NCI-H1092 treated with DMSO at 0.1 percent for 48 hours (cell line): ENCODE measurements at places on chromosomes 13 and 19.

- DNase-seq = no peak
Measured at GRCh38 chr13:24203811-24204210, 43.3 kb downstream of the SPATA13 start.

DNA sequence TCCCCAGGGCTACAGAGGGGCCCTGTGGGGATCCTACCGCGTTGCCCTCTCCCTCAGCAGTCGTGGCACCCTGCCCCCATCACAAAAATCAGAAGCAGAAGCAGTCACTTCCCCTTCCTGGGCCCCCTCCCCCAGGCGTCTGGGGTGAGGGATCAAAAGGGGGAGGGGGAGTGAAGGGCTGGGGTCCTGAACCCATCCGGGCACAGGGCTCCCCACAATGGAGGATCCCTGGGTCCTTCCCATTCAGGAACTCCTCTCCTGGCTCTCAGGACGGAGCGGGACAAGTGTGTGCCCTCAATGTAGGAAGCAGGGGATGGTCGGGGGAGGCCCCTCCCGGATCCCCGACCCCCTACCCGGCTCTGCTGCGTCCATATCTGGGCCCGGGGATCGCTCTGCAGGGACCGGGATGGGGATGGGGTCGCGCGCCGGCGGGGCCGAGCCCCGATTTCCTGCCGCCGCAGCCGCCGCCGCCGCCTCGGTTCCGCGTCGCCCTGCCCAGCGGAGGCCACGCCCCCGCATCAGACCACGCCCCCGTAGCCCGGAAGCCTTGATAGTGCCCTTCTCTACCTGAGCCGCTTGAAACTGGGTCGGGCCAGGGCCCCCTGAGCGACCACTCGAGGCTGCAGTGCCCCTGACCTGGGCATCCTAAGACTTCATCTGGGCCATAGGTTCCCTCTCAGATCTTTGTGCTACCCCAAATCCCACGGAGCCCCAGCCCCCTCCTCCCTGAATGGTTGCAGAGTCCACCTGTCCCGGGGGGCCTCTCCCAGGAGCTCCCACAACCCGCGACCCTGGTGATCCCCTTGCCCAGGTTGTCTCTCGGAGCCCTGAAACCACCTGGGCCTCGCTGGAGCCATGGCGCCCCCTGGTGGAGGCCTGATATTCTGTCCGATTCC, at the start of gene GMIP:
Gene GMIP, minus strand, starts transcription at position 500 of the 896 bp plus-strand sequence. Its CDS starts 128 bp downstream, at position 372.
- DNase-seq = peak; percentile 35

DNA sequence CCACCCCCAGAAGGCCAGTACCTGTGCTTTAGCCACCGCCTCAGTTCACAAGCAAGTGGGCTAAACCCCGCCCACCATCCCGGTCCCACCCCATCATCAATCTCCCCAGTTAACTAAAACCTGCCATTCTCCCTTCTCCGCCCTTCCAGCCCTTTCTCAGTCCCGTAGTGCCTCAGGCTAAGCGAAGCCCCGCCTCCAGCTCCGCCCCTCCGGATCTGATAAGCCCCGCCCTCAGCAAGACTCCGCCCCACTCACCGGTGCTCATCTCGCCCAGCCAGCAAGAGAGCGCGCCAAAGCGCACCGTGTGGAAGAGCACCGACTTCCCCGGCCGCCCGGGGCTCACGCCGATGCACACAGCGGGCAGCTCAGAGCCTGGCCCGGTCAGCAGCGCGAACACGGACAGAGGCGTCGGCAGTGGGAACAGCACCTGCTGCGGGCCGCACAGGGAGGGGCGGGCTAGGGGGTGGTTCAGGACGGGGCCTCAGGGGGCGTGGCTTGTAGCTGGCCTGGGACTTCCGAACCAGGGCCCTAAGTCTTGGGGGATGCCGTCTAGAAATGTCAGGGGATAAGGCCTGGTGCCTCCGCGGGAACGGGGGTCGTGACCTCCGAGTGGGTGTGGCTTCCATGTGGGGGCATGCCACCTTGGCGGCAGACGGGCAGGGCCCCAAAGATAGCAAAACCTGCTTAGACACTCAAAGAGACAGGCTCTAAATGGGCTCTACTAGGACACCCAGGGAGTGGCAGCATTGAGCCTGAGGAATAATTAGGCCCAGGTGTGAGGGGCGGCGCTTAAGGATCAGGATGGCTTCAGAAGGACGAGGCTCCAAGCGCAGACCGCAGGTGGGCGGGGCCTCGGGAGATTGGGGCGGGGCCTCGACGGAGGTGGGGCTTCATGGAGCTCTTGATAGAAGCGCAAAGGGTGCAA, 21.4 kb downstream of the MAP4K1 start:
- DNase-seq = no peak

- DNase-seq = no peak
Measured at GRCh38 chr13:32390048-32390447, 37.9 kb downstream of the N4BP2L1 start.

DNA sequence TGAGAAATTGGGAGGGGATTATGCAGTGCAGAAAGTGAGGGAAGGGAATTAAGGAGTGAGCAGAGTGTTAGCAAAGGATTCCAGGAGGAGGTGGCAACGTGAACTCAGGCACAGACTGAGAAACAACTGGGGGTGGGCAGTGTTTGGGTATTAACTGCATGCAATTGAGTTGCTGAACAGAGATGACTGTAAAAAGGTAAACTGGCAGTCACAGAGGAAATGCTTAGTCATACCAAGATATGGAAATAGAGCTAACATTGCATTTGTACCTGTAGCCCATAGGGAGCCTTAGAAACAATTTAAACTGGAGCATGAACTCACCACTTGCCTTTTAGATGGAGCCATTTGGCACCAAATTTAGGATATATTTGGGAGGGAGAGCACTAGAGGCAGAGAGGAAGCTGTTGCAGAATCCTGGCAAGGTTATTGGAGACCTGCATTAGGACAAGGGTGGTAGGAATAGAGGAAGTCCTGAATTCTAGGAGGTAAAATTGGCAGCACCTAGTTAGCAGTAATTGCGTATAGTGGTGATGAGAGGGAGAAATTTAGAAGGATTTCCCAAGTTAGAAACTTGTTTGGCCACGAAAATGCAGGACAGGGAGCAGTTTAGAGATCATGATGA, 100.6 kb upstream of the FRY start:
- DNase-seq = no peak

- DNase-seq = no peak
Measured at GRCh38 chr13:47216176-47216822, 319.4 kb upstream of the HTR2A start.

- DNase-seq = no peak
Measured at GRCh38 chr13:106151056-106151699, 384.3 kb downstream of the EFNB2 start.

DNA sequence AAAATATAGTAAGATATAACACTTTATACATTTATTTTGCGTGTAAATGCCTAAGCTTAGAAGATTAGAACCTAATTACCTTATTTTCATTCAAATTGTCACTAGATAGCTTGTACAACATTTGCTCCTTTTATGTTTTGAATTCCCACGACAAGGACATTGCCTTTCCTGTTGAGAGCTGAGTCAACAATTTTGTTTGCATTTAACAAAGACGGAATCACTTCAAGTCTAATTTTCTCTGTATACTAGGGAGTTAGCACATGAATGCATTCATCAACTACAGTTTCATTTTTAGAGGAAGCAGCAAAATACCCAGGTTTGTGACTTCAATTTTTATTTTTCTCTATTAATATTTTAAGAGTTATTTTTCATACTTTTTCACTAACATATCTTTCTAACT, 48.7 kb upstream of the PCCA start:
- DNase-seq = peak; percentile 85

DNA sequence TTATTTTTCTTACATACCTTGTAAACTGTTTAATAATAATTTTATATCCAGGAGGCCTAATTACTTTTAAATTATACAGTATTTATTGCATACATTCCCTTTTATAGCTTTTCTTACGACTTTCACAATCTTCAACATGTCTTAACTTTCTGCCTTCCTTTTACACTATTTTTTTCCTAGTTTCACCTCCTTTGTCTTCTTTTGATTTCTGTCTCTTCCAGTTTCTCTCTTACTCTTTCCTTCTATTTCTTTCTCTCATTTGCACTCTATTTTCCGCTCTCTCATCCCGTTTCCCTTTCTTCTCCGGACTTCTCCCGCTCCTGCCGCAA, 11.5 kb downstream of the ZNF552 start:
- no peak for DNase-seq

DNA sequence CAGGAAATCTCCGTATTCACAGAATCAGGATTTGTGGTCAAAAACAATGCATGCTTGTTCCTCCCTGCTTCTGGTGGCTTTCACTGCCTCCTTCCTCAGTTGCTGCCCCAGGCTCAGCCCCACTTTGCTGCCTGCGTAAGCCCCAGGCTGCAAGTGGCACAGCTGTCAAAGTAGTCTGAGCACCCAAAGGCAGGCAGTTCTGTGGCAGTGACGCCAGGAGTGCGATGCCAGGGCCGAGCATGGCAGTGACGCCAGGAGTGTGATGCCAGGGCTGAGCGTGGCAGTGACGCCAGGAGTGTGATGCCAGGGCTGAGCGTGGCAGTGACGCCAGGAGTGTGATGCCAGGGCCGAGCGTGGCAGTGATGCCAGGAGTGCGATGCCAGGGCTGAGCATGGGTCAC, 77.3 kb upstream of the GPR183 start:
- DNase-seq = no peak

DNA sequence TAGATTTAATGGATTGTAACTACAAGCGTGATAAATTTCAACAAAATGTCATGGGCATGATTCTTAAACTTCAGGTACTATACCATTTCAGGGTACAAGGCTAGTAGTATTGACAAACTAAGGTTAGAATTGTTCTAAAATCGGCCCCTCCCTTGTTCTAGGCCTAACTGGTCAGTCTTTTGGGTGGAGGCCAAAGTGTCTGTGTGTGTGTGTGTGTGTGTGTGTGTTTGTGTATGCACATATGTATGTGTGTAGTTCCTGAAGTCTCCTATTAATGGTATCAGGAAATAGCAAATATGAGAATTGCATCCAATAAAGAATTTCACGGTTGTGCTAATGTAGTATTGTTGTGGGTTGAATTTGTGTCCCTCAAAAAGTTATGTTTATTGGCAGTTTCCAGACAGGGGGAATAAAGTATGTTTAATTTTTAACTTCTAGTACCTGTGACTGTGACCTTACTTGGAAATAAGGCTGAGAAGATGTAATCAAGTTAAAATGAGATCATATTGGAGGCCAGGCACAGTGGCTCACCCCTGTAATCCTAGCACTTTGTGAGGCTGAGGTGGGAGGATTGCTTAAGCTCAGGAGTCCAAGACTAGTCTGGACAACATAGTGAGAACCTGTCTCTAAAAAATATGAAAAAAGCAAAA, 119.2 kb downstream of the KLF5 start:
- no peak for DNase-seq

DNA sequence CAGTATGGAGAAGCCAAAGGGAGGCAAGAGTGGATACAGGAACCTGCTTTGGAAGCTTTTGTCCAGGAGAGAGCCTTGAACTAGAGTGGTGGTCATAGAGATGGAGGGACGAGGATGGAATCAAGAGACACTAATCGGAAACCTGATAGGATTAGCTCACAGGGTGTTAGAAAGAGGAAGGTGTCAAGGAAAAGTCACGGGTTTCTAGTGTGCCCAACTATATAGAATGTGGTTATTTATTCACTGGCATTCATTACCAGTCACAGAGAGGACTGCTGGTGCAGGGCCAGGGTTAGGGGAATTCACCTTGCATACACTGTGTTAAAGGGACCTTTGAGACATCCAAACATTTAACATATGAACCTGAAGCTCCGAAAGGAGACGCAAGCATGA, 43.4 kb upstream of the URAD start:
- DNase-seq = no peak

GRCh38 chr13:102793611-102794355, 5.0 kb downstream of the POGLUT2 start:
- no peak for DNase-seq
